Brain (organoid and tissue), 16 donors: ENCODE measurements at places on chromosomes 7 and 10.

GRCh38 chr10:101305320-101306241 is 48.4 kb upstream of the BTRC start:
- no peak for DNase-seq

GRCh38 chr7:2321020-2321419 is 6.8 kb upstream of the SNX8 start:
- peak; percentile 46 for DNase-seq

DNA sequence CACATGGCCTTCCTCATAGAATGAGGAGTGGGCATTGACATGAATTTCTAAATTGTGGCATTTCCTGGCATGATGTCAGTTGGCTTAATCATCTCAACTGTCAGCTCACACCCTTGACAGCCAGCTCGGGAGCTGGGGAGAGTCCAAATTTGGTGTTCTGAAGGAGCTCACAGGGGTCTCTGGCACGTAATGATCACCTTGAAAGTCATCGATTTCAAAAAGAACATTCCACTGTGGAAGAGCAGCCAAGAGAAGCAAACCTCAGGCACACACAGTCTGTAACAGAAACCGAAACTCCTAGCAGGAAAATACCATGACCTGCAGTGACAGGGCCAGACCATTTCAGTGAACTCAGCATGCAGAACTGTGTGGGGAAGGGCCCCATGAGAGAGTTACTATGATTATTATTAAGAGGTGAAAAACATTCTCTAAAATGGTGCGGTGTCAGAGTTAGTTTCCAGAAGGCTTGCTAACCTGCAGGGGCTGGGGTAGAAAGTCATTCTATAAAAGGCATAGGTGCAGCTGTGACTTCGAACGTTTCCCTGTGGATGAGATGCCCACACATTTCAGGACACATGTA is 26.4 kb upstream of the KLF6 start:
- DNase-seq: peak; percentile 65

DNA sequence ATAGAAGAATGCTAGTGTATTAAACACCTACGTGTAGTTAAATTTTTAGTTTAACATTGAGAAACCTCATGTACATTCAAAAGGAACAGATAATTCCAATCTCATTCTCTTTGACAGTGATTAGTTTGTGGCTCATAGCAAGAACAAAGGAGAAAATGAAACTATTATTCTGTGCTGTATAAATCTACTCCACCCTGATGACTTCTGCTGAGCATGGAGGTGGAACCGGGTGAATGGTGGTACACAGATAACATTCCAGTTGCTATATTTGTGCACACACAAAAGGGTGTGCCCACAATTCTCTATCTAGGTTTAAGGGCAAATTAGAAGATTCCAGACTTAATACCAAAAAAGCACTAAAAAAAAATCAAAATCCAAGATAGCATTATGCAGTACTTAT is 17.0 kb upstream of the RALA start:
- DNase-seq: no peak

DNA sequence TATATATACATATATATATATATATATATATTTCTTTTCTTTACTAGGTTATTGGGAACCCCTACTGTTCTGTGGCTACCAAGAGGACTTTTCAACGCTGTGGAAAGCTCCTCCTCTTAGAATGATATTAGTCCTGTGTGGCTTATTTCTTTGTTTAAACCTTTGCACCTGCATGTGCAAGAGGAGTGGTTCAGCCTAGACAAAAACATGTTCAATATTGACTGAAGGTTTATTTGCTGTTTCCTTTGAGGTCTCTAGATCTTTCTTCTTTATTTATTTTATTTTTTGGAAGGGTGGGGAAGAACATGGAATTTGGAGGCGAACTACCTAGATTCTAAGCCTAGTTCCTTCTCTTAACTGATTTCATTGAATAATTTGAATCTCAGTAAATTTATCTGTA is 118.1 kb downstream of the GNAT3 start:
- DNase-seq: no peak

GRCh38 chr10:27391325-27391724 is 112.8 kb upstream of the RAB18 start:
- DNase-seq: no peak

GRCh38 chr7:101205901-101206664 is 5.2 kb upstream of the MOGAT3 start:
- DNase-seq: no peak
